Stimulated activated CD8-positive, alpha-beta memory T cell treated with anti-CD3 and anti-CD28 coated beads, Interleukin-15, amount 100 ng/mL, for 1 hour (primary cell): ENCODE measurements at places on chromosomes 6 and 20.

DNA sequence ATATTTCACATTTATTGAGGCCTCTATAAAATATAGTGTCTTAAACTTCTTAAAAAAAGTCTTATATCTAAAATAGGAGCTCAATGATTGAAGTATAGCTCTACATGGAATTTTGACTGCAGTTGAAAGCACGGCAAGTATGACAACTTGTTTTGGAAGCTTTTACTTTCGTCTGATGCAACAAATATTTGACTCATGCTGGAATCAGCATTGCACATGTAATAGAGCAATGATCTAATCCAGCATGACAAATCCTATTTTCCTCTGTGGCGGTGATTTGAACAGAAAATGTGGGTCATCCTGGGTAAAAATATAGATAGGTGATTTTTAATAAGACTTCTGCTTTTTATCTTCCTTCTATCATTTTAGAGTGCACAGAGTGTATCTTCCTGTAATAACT lies 111.6 kb downstream of the TINAG start:
- DNase-seq: no peak

GRCh38 chr20:62353289-62354030 lies 13.7 kb downstream of the LAMA5 start:
- no peak for DNase-seq

GRCh38 chr6:35409245-35409644 lies 42.9 kb upstream of the FANCE start:
- DNase-seq: no peak

DNA sequence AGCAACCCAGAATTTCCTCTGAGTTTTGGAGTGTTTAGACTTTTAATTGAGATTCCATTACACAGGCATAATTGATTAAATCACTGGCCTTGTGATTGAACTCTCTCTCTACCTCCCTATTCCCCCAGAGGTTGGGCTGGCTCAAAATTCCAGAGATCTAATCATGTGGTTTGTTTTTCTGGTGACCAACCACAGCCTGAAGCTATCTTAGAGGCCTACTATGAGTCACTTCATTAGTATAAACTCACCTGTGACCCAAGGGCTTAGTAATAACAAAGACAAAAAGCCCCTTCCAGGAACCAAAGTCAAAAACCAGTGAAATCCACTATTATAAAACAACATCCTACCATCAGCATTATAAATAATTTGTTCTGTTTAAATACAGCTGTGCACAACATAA lies 992.5 kb upstream of the CITED2 start:
- no peak for DNase-seq

GRCh38 chr6:155528982-155529453 lies 73.4 kb upstream of the NOX3 start:
- DNase-seq: no peak

GRCh38 chr20:9052136-9052535 lies 16.8 kb upstream of the PLCB4 start:
- DNase-seq: no peak

DNA sequence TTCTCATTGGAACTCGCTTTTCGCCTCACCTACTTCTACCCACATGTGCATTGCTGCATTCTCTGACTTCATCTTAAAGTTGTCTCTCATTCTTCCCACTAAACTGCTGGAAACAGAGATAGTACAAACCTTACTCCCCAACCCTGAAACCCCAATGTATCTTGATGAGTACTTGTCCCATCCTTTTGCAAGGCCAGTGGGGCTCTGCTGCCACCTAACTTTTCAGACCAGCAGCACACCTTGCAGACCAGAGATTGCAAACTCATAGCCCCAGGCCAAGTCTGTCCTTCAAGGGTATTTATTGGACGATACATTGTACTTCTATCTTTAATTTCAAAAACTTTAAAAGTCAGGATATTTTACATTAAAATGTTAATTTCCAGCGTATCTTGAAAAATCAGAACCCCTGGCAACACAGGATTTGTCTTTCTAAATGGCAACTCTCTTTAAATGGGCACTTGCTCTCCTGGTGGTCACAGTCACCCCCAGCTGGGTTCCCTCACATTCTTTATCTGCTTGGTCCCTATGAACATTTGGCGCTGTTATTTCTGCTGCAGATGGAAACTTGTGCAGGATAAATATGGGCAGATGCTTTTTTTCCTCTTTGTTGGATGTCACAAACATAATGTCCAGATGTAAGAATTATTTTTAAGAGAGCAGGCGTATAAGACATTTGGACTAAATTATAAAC lies 83.9 kb downstream of the SOD2 start:
- DNase-seq: no peak

- DNase-seq: no peak
Observed at GRCh38 chr6:52176550-52176949, 9.6 kb upstream of the IL17A start.
